ENCODE measurements at places on chromosomes 4 and X.

- no peak for DNase-seq
Observed at GRCh38 chr4:118772081-118772766, 63.7 kb downstream of the SEC24D start.

- DNase-seq: no peak
Observed at GRCh38 chr4:4734425-4734824, 125.0 kb upstream of the MSX1 start.

- no peak for DNase-seq
Observed at GRCh38 chr4:47913330-47913729, 1.1 kb downstream of the NFXL1 start.

DNA sequence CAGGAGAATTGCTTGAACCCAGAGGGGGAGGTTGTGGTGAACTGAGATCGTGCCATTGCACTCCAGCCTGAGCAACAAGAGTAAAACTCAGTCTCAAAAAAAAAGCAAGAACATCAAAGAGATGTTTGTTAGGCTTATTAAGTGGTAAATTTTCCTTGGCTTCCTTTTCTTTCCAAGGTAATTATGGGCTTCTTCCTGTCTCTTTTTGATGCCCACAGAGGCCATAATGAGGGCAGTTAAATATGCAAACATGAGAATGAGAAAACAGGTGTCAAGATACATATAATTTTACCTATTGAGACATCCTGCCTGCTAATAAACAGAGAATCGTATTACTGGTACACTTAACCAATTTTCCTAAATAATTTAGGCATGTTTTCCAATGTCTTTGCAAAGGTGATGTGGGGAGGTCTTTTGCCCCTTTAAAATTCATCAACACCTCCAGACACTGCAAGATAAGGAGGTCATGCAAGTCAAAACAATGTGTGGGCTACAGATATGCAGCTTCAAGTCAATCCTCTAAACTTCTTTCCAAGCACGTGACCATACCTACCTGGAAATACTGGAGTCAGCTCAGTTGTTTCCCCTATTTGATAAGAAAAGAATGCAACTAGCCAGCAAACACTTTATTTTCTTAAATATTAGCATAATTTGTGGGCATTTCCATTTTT lies 2.7 kb downstream of the SLC39A8 start:
- no peak for DNase-seq

DNA sequence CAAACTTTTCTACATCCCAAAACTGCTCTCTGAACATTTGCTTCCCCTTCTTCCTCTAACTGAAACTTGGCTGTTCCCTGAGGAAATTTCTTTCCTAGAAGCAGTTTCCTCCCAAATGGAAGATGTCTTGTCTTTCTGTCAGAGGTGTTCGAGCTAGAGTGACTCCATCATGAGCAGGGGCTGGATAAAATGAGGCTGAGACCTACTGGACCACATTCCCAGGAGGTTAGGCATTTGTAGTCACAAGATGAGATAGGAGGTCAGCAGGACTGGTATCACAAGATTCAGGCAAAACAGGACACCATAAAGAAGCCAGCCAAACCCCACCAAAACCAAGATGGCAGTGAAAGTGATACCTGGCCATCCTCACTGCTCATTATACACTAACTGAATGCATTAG lies 35.8 kb upstream of the PGRMC2 start:
- DNase-seq: no peak

- DNase-seq: no peak
Observed at GRCh38 chrX:110082161-110082560, 79.2 kb downstream of the TMEM164 start.
